ENCODE measurements at places on chromosomes 2 and 18. TPM values are rescaled to one million over a fixed set of nuclear protein-coding genes. Genes with fewer than 3 reads are reported as not detected.
A peak's percentile ranks its signal among the peaks of the same experiment; 100 is the strongest.

GRCh38 chr2:10447300-10447894 lies 730 bp downstream of the ODC1 start:
- DNase-seq, result peak; percentile 40
- no peak overlapping the region for H3K4me3 ChIP-seq
- no peaks in the 10 kb centered on the region for H3K36me3 ChIP-seq
- H3K4me1 ChIP-seq, result peaks cover 55% of the 10 kb centered on the region
- H3K27me3 ChIP-seq, result no peaks in the 10 kb centered on the region

- no peaks in the 10 kb centered on the region for H3K36me3 ChIP-seq
- H3K27ac ChIP-seq, result peak overlapping the region; percentile 41
- H3K27me3 ChIP-seq, result no peaks in the 10 kb centered on the region
- H3K4me3 ChIP-seq, result no peak overlapping the region
- DNase-seq, result peak; percentile 67
Measured at GRCh38 chr2:23359631-23360567, 25.1 kb upstream of the KLHL29 start.

DNA sequence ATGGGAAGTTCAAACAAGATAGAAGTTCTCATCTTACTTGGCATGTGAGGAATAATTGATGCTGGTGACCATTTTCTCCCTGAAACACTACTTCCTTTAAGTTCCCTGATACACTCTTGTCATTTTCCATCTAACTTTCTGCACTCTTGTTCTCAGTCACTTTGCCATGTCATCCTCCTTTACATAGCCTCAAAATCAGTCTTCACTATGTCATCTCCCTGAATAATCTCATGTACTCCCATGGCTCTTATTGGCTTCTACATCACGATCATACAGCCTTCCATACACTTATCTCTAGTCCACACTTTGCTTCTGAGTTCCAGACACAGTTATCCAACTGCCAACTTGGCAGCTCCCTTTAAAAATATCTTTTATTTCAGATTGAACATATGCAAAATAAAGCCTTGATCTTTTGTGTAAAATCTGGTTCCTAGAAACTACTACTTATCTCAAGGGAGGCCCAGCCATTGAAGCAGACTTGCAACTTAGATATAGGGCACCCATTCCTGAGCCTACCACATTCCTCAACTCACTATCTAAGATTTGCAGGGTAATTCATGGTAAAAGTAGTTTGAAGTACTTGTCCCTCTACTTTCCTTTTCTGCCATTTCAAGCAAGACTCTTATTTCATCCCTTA lies 1070.2 kb upstream of the NXPH2 start:
- H3K4me3 ChIP-seq, result no peak overlapping the region
- no peak for DNase-seq
- no peaks in the 10 kb centered on the region for H3K27me3 ChIP-seq
- no peak overlapping the region for H3K27ac ChIP-seq
- H3K36me3 ChIP-seq, result no peaks in the 10 kb centered on the region

DNA sequence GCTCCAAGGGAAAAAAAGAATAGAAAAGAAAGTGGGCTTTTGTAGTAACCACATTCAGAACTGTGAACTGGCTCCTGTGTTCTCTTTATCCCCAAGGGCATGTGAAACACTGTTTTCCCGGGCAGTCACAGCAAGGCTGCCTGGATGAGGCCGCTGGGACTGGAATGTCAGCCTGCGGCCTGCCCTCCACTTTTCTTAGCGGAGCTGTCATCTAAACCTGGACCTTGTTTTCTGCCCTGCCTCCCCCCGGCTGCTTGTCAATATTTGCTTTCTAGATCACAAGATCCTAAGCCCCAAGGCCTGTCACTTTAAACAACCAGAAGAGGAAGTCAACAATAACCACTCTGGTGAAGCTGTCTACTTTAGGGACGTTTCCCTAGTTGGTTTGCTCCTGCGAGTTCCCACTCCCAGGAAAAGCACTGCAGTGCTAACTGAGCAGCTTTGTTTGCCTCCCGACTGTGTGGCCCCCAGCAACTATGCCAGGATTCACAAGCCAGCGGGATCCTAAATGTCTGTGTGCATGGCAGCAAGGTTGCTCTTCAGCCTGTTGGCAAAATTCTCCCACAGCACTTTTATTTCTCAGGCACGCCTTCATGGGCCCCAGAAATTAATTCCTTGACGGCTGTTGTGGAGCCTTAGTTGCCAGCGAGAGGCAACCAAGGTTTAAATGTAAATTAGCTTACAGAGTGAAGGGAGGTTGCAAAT lies 30.6 kb downstream of the SOWAHC start:
- H3K4me3 ChIP-seq, result no peak overlapping the region
- no peaks in the 10 kb centered on the region for H3K27me3 ChIP-seq
- peak overlapping the region; percentile 75 for H3K27ac ChIP-seq
- H3K4me1 ChIP-seq, result peaks cover 29% of the 10 kb centered on the region
- DNase-seq, result peak; percentile 89

- no peak overlapping the region for H3K27ac ChIP-seq
- H3K36me3 ChIP-seq, result no peaks in the 10 kb centered on the region
- H3K27me3 ChIP-seq, result no peaks in the 10 kb centered on the region
- no peak overlapping the region for H3K4me3 ChIP-seq
- H3K4me1 ChIP-seq, result no peaks in the 10 kb centered on the region
Measured at GRCh38 chr18:35407871-35408481, 30.8 kb upstream of the ZNF396 start.

DNA sequence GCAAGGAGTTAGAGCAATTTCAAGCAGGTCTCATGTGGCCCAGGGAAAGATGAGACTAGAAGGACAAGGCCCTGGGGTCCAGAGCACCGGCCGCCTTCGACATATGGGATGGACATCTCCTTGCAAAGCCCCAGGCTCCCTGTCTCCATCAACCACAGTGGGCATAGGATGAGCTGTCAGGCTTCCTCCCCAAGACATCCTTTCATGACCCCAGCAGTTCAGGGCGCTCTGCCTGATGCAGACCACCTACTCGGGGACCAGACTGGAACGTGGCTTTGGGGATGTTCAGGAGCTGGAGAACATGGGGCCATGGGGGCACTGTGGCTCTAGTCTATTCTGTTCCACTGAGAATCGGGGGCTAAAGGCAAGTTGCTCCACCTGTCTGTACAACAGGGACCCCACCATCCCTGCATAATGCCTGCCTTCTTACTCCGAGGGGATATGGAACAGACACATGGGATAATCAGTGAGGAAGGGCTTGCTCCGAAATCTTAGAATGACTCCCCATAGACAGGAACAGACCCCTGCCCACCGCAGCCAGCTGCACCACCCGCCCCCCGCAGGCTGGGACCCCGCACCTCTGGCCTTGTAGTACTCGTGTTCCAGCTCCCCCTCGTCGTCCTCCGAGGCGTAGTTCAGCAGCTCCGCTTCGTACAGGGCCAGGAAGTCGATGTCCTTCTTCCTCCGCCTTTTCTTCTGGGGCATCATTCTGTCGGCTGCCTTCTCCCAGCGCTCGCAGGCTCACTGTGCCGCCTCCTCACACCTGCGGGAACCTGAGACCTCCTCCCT lies 500 bp downstream of the LOXHD1 start:
- H3K36me3 ChIP-seq, result no peaks in the 10 kb centered on the region
- H3K27me3 ChIP-seq, result no peaks in the 10 kb centered on the region
- no peak overlapping the region for H3K27ac ChIP-seq
- H3K4me1 ChIP-seq, result no peaks in the 10 kb centered on the region
- DNase-seq, result no peak

DNA sequence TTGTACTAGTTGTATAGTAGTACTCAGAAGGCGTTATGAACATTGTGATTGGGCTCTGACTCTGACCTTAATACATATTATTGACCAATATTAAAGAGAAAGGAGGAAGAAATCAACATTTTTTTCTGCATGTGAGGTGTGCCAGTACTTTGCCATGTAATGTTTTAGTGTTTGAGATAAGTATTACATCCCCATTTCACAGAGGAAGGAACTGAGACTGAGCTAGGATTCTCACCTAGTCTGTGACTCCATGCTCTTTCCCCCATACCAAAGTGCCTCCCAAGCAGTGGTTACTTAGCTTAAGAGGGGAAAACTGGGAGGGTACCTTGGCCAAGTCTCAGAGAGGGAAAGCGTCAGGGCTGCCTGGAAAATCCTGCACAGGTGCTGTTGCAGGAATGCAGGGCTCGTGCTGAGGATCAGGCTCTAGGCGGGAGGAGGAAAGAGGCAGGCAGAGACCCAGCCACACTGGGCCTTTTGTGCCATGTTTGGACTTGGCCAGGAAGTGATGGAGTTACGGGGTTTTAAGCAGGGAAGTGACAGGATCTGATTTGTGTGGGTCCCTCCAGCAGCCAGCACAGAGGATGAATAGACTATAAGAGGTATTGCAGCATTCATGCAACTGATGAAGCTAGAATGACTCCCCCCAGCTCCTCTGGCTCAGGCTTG lies 1.7 kb downstream of the PNKD start:
- H3K36me3 ChIP-seq, result peaks cover 30% of the 10 kb centered on the region
- no peaks in the 10 kb centered on the region for H3K27me3 ChIP-seq
- H3K4me3 ChIP-seq, result no peak overlapping the region
- peak overlapping the region; percentile 55 for H3K27ac ChIP-seq

DNA sequence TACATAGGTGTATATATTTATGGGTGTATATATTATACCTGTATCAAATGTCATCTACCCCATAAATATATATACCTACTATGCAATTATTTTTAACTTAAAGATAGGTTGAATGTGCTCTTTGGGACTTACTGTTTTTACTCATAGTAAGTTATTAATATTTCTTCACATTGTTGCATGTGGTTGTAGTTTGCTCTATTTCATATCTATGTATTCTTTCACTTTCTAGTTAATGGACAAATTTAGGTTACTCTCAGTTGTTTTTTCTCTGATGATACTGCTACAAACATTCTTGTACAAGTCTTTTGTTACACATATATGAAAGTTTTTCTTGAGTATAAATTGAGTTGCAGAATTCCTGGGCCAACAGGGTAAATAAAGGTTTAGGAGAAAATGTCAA lies 601.8 kb upstream of the ID2 start:
- no peaks in the 10 kb centered on the region for H3K4me1 ChIP-seq
- no peak overlapping the region for H3K4me3 ChIP-seq
- no peaks in the 10 kb centered on the region for H3K36me3 ChIP-seq

GRCh38 chr18:50091509-50092244 lies 103.3 kb downstream of the MYO5B start:
- peak; percentile 20 for DNase-seq
- H3K27me3 ChIP-seq, result no peaks in the 10 kb centered on the region
- H3K4me3 ChIP-seq, result no peak overlapping the region
- peaks cover 16% of the 10 kb centered on the region for H3K4me1 ChIP-seq

- DNase-seq, result no peak
- H3K27me3 ChIP-seq, result no peaks in the 10 kb centered on the region
- no peak overlapping the region for H3K27ac ChIP-seq
- H3K4me3 ChIP-seq, result no peak overlapping the region
- no peaks in the 10 kb centered on the region for H3K4me1 ChIP-seq
- H3K36me3 ChIP-seq, result no peaks in the 10 kb centered on the region
Measured at GRCh38 chr18:13211534-13211933, 7.0 kb upstream of the LDLRAD4 start.

DNA sequence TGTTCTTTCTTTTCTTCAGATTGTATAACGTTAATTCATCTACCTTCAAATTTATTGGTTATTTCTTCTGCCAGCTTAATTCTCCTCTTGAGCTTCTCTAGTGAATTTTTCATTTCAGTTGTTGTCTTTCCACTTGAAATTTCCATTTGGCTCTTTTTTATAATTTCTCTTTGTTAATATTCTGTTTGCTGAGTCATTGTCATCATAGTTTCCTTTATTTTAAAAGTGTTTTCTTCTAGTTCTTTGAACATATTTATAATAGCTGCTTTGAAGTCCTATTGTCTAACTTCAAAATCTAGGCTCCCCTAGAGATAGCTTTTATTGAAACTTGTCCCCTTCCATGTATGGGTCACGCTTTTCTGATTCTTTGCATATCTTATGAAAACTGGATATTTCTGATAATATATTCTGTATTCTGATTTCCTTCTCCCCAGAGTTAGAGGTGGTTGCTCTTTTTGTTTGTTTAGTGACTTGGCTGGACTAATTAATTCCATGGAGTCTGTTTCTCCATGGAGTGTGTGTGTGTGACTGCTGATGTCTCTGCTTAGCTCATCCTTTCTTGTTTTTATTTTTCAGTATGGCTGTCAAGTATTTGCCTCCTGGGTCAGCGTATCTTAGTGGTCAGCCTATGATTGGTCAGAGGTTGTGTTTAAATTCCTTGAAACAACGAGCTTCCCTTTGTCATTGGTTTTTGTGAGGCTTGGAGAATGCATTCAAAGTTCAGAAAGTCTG lies 47.6 kb downstream of the DIS3L2 start:
- H3K27me3 ChIP-seq, result no peaks in the 10 kb centered on the region
- H3K36me3 ChIP-seq, result no peaks in the 10 kb centered on the region
- H3K4me3 ChIP-seq, result no peak overlapping the region
- no peak for DNase-seq
- no peak overlapping the region for H3K27ac ChIP-seq

DNA sequence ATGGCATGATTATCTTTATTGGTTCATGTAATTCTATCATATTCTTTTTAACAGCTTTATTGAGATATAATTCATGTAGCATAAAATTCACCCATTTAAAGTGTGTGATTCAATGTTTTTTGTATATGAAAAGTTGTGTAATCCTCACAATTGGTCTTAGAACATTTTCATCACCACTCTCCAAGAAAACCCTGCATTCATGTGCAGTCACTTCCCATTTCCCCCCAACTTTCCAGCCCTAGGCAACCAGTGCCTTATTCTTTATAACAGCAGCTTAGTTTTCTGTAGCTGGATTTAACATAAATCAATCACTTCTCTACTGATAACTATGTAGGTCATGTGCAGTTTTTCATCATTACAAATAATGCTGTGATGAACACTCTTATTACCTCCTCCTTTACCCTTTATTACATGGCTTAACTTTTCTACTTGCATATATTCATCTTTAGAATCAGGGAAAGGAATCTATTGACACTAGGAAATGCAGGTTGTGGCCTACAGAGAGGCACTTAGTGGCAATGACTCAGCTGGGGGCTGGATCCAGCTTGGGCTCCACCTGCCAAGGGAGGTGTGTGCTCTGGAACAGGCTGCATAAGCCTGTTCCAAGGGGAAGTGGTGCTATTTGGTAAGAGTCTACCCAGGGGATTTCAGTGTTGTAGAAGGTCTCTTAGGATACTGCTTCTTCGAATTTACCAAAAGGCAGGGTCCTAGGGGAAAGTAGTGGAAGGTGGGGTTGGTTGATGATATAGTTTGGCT lies 89.1 kb downstream of the ETAA1 start:
- H3K4me1 ChIP-seq, result peaks cover 9% of the 10 kb centered on the region
- no peak overlapping the region for H3K27ac ChIP-seq
- peak; percentile 78 for DNase-seq
- no peak overlapping the region for H3K4me3 ChIP-seq
- no peaks in the 10 kb centered on the region for H3K27me3 ChIP-seq

GRCh38 chr2:14616950-14617349 lies 15.6 kb upstream of the LRATD1 start:
- H3K4me1 ChIP-seq, result no peaks in the 10 kb centered on the region
- no peak overlapping the region for H3K4me3 ChIP-seq
- no peaks in the 10 kb centered on the region for H3K27me3 ChIP-seq
- DNase-seq, result no peak
- H3K27ac ChIP-seq, result no peak overlapping the region

BOD1L2 gene
- total RNA-seq, result not detected

GRB14 gene
- total RNA-seq, result 22.7 TPM

SLC23A3 gene
- total RNA-seq, result 8.2 TPM

BOLL gene
- not detected for total RNA-seq

KCNE4 gene
- total RNA-seq, result 3.9 TPM
